Testis (tissue), 5 donors: ENCODE measurements at places on chromosomes 7 and 10.

GRCh38 chr10:59175538-59176240 lies 754 bp upstream of the PHYHIPL start:
- peak; percentile 22 for DNase-seq

- no peak for DNase-seq
Observed at GRCh38 chr10:29345910-29346209, 57.0 kb downstream of the LYZL1 start.

- no peak for DNase-seq
Observed at GRCh38 chr10:110432814-110433565, 64.7 kb upstream of the DUSP5 start.

DNA sequence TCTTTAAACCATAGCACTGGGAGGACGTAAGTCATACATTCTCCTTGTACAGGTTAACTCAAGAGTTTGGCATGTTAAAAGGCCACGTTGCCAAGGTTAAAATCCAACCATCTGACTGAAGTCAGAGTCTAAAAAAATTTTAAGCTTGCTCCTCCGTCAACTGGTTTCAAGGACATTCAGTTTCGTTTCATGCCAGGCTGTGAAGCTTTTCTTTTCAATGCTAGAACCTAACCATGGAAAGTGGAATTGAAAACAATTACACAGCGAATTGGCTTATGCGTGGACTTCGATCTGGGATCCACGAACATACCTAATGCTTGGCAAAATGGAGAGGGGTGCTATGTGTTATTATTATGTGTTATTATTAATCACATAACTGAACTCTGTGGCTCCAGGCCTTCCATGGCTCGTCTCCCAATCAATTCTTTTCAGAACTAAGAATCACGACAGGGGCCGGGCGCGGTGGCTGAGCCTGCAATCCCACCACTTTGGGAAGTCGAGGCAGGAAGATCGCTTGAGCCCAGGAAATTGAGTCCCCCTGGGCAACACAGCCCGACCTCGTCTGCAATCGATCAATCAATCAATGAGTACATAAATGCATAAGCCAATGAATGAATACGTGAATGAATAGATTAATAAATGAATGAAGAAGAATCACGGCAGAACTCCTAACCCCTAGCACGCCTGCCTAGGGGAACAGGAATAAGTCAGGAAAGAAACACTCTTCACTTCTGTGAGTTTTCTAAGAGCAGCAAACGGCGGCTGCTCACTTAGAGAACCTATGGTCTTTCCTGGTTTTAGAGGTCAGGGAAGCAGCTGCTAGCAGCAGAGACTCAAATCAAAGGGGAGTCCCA lies 733 bp upstream of the ARL5B start:
- DNase-seq: peak; percentile 43

GRCh38 chr10:81806842-81807241 lies 68.2 kb upstream of the NRG3 start:
- no peak for DNase-seq

GRCh38 chr10:55065185-55065584 lies 264.2 kb upstream of the PCDH15 start:
- DNase-seq: no peak

DNA sequence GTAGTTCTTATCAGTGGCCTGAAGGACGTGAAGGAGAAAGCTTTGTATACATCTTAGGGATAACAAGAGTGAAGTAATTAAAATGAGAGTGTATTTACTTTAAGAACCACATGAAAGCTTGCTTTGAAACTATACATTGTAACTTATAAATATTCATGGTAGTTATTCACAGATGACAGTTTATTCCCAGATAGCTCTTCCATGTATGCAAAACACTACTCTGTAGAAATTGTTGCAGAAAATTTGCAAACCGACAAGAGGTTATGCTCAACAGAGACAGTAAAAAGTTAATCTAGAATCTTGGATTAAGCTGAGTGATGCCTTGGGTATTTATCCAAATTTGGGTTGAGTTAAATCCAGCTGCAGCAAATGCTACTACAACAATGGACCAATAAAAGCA lies 301.5 kb downstream of the PRKG1 start:
- DNase-seq: no peak

GRCh38 chr7:15674586-15674985 lies 11.9 kb downstream of the MEOX2 start:
- DNase-seq: no peak

GRCh38 chr10:87794285-87794684 lies 23.7 kb downstream of the ATAD1 start:
- DNase-seq: no peak

- no peak for DNase-seq
Observed at GRCh38 chr10:59682986-59683937, 26.4 kb downstream of the SLC16A9 start.

GRCh38 chr7:151687523-151688235 lies 168.0 kb upstream of the RHEB start:
- no peak for DNase-seq

- DNase-seq: no peak
Observed at GRCh38 chr10:56096226-56096517, 264.9 kb downstream of the ZWINT start.

- no peak for DNase-seq
Observed at GRCh38 chr10:1180836-1181235, 124.7 kb downstream of the WDR37 start.
